ENCODE measurements at places on chromosomes 16 and 17.
A peak's percentile ranks its signal among the peaks of the same experiment; 100 is the strongest.

- DNase-seq = no peak
Measured at GRCh38 chr17:8828517-8828875, 29.3 kb upstream of the MFSD6L start.

DNA sequence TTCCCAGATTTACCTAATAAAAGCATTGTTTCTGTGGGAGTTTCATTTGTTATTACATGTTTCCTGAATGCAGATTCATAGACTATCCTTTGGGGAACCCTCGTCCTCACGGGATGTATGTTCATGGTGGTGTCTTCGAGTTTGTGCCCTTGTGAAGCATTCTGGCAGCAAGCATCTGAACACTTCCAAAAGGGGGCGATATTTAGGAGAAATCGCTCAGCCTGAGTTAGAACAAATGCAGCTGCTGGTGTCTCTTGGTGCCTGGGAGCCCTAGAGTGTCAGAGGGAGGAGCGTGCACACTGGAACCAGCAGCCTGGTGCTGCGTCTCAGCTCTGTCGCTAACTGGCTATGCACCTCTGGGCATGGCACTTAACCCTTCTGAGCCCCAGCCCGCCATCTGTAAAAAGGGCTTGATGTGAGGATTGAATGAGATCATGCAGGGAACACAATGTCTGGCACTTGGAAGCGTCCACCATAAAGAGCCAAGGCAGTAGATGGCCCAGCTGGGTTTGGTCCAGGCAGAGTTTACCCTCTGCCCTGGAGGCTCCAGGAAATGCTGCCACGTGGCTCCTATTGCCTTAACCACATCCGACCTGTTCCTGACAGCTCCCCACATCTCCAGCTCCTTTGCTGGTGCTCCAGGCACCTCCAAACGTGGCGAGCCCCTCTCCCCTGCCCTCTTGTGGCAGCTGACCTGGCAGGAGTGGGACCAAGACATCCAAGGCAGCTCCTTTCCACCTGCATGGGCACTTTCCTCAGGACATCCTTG, 25.0 kb upstream of the C16orf78 start:
- DNase-seq = no peak

DNA sequence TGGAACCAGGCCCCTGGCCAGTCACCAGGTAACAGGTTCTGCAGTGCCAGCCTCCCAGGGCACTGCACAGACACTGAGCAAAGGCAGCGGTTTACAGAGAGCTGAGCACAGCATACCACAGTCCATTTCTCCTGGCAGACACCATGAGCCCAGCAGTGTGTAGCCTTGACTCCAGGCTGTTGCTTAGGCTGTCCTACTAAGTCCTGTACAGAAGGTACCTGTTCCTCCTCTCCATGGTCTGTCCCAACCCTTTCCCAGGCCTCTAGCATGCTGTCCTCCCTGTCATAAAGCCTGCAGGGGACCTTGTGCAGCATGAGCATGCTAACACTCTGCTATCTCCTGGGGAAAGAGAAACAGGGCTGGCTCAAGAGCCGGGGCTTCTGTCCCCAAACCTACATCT, 20.0 kb downstream of the ATP6V0D1 start:
- no peak for DNase-seq

GRCh38 chr17:41959030-41959335, 7.6 kb upstream of the CNP start:
- no peak for DNase-seq

GRCh38 chr17:80850817-80851216, 140.8 kb upstream of the CHMP6 start:
- no peak for DNase-seq

GRCh38 chr16:57273826-57274225, 10.6 kb downstream of the PLLP start:
- DNase-seq = no peak

GRCh38 chr17:16419929-16420271, 4.5 kb downstream of the TRPV2 start:
- DNase-seq = peak; percentile 40

DNA sequence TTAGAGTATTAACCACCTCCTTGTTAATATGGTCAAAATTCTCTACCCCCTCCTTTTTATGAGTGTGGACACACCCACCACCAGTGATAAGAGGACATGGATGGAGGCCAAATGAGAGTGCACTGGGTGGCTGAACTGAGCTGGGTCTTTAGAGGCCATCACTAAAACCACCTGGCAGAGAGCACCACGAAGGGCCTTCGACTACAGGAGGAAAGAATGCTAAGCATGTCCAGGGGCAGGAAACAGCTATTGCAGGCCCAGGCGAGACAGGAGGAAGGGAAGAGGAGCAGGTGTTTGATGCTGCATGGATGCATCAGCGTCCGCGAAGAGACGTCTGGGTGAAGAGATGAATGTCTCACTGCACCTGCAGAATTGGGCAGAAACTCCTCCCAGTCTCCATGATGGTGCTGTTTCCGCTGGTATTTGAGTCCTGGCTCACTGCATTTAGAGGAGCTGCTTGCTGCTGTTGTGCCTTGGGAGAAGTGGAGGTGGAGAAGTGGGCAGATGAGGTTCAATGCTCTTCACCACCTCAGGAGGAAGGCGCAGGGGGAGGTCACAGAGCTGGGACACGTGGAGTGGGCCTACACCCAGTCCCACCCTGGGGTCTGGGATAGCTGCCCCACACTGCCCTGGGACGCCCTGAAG, 33.2 kb downstream of the SPHK1 start:
- peak; percentile 87 for DNase-seq

- no peak for DNase-seq
Measured at GRCh38 chr17:10812674-10813073, 8.8 kb upstream of the TMEM238L start.

DNA sequence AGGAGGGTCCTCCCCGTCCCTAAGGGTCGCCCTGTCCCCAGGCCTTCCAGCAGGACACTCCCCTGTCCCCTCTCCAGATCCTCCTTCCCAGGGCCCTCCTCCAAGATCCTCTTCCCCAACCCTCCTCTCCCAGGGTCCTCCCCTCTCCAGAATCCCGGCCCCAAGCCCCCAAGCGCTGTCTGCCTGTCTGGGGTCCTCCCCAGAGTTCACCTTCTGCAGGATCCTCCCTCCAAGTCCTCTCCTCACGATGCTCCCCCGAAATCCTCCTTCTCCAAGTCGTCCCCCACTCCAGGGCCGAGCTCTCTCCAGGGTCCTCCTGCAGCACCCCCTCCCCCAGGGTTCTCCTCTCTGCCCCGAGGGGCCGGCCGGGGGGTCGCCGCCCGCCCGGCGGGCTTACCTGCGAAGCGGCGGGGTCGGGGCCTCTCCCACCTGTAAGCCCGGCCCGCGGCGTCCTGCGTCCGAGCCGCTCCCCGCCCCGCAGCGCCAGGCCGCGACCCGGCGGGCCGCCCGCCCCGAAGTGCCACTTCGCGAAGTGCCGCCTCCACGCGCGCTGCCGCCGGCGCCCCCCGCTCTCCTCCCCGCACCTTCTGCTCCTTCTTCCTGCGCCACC, 678 bp upstream of the BAIAP2 start:
- no peak for DNase-seq

DNA sequence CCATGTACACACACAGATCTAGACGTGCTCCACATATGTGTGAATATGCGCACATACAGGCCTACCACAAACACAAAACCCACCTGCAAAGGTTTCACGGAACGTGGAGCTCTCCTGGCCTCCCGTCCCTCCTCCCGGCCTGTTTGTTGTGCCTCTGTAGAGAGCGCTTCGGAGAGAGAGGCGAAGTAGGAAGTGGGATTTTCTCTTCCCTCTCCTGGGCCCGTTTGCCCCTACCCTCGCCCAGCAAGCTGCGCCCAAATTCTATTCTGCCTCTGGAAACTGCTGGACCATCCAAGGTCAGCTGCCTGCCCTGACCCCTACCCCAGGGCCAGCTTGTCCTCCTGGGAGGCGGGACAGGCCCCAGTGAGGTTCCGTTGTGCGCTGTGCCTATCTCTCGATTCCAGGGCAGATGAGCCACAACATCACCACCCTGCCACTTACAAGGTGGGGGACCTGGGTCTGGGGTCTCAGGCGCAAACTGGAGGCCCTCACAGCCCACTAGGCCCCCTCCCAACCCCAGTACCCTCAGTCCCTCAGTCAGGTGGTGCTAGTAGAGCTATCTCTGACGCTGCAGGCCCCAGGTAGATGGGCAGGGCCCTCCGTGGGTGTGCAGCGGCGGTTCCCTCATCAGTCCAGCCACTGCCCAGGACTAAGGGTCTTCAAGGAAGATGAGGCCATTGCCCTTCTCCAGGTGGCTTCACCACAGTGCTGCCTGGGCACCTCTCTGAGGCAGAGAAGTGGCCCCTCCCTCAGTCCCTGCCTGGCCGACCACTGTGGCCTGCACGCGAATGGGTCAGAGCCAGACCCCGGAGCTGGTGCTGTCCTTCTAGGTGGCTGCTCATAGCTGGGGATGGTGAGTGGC, 54.2 kb downstream of the BEAN1 start:
- no peak for DNase-seq

DNA sequence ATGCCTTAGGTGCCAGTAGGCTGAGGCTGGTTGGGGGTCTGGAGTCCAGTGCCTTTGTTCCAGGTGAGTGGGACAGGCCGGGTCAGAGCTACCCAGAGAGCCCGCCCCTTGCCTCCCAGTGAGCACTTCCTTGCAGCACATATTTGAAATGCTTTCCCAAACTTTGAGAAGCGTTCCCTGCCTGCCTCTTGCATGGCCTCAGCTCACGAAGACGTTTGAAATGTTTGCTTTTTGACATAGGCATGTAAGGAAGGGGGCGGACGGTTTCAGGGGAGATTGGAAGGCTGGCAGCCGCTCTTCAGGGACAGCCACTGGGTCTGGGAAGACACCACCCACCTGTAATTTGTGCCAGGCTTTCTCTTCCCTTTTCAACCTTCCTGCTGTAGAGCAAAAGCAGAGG, 5.1 kb upstream of the FOXL1 start:
- no peak for DNase-seq

DNA sequence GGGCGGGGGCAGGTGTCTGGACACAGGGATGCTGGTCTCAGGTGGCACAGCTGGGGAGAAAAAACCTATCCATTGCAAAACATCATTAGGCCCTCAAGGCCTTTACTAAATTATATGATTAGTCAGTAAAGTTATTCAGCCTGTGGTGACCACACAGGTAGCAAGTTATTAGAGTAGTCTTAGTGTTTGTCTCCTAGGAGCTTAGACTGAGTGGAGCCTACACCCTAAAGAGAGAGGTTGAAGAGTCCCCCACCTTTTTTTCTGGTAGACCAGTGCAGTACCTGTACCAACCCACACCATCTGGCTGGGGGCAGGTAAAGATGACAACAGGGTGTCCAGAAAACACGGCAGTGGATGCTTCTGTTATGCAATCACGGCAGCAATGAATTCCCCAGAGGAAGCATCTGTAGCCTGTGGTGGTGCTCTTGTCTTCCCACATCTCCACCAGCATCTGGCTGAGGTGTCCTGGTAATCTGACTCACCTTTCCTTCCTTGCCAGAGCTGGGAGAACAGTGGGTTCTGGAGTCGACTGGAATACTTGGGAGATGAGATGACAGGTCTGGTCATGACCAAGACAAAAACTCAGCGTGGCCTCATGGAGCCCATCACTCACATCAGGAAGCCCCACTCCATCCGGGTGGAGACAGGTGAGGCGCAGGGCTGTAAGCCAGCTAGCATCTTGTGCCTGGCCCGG, 11.0 kb downstream of the MYCBPAP start:
- no peak for DNase-seq

GRCh38 chr17:72560303-72561247, 439.8 kb downstream of the SOX9 start:
- DNase-seq = peak; percentile 70

DNA sequence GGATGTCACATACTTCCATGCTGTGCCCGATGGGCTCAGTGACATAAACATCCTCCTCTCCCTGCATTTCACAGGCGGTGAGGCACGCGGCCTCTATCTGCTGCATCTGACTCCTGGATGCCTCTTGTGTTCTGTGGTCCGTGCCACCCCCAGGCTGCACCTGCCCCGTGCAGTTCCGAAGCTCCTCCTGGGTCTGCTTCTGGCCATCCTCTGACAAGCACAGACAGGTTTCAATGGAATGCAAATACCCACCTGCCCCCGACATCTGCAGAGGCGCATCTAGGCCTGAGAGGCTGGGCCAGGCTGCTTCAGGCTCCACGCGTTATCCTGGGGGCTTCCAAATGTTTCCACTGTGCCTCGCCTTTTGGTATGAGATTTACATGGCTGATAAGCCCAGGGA, 46.3 kb upstream of the DNAH17 start:
- no peak for DNase-seq

DNA sequence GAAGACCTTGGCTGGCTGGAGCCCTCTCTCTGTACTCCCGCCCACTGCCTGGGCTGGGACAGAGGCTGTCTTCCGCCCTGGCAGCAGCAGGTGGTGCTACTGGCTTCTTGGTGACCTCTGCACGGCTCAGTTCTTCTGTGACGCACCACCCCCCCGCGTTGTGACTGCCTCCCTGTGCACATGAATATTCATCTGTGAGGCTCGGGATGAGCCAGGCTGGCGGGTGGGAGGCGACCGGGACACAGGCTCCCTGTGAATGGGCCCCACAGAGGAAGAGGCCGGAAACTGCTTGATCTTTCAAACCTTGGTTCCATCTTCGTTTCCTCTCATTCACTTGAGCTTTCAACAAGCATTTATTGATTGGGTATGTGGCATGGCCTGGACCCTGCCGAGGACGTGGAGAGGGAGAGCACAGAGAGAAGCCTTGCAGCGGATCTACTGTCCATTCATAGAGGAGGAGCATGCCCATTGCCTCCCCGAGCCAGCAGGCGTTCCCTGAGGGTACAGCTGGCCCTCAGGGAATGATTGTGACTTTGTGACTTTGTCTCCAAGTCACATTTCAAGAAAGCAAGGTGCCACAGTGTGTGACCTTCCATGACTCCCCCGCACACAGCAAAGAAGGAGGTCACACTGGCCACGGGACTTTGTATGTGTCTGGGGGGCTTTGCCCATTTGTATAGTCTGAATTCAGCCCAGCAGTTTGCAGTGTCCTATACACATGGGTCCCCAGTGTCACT, 45.0 kb downstream of the B9D1 start:
- DNase-seq = no peak

DNA sequence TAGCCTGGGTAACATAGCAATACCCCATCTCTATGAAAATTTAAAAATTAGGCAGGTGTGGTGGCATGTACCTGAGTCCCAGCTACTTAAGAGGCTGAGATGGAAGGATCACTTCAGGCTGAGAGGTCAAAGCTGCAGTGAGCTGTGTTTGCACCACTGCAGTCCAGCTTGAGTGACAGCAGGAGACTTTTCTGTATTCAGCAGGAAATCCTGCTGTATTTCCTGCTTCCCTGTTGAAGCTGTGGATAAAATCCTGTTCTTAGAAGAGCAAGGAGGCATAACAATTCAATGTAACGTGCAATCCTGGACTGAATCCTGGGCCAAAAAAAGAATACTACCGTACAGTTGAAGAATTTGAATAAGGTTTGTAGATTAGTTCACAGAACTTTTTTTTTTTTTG, 62.2 kb downstream of the FBXL20 start:
- no peak for DNase-seq

Data from erythroblast (primary cell).